ENCODE measurements at places on chromosomes 2 and 18.

DNA sequence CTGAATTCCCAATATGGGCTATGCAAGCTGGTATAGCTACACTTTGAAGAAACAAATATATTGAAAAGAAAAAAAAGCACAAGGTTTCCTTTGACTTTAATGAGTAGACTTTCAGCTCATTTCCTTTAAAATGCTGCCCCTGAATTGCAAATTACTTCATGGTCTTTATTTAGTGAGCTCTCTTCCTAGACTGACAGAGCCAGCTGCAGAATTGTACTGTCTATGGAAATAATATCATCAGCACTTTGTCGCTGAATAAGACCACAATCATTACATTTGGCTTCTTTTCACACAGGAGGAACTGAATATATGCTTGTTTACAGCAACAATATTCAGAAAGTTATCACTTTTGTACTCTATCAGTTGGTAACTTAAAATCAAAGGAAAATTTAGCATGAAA, 41.7 kb downstream of the ARL5A start:
- no peak for DNase-seq

DNA sequence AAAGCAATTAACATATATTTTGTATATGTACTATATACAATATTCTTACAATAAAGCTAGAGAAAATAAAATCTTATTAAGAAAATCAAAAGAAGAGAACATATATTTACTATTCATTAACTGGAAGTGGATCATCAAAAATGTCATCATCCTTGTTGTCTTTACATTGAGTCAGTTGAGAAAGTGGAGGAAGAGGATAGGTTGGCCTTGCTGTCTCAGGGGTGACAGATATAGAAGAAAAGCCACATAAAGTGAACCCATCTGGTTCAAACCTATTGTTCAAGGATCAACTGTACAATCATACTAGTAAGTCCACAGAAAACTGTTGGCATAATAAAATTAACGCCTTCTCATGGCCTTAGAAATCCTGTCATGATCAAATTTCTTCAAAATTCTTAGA, 26.6 kb downstream of the SESTD1 start:
- DNase-seq, result no peak

GRCh38 chr2:156818944-156819343, 382.8 kb downstream of the GPD2 start:
- no peak for DNase-seq

- no peak for DNase-seq
Measured at GRCh38 chr2:27701676-27702075, 38.0 kb downstream of the SLC4A1AP start.

DNA sequence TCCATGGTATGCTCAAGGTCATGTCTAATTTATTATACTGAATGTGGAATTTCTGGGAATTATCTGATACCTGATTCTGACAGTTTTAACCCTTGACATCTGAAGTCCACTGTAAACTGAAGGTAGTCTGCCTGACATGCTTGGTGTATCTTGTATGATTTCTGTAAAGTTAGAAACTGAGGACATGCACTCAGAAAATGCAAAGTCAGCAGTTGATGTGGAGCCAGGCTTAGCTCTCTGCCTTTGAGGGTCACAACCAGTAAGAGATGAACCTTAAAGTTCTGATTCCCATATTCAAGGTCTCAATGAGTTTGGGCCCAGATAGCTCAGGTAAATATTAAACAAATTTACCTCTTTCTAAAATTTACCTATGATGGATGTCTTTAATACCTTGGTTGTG, 12.3 kb upstream of the CTLA4 start:
- DNase-seq, result no peak

DNA sequence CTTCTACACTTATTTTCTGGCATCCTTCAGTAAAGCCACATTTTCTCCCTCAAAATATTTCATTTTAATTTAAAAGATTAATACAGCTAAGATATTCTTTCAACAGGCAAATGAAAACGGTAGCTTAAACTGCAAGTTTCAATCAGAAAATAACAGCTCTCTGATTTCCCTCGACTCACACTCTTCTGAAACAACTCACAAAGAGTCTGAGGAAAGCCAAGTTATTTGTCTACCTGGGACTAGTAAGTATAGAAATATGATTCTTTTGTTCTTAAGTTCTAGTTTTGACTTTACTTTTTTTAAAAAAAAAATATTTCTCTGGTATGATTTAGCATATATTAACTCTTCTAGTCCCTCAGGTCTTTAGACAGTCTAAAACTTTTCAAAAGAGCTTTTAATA, 27.2 kb downstream of the CEP192 start:
- DNase-seq, result no peak

DNA sequence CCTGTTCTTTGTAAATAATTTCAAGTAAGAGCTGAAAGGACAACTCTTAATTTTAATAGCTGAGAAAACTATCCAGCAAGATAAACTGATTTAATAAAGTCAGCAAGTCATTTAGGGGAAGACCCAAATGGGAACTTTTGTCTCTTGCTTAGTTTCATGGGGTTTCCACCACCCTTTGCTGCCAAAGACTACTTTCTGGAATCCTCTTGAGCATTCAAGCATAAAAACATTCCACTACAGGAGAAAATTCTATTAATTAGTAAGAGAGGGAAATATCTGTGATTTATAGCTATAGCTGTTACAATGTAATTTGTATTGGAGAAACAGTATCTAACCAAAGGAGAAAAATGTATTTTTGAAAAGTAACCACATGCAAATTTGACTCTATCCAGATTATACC, 20.6 kb downstream of the EFEMP1 start:
- DNase-seq, result no peak

- no peak for DNase-seq
Measured at GRCh38 chr2:237022533-237022932, 63.2 kb upstream of the COPS8 start.

GRCh38 chr2:183919926-183920325, 678.4 kb upstream of the ZNF804A start:
- DNase-seq, result no peak

GRCh38 chr2:199875400-199875799, 24.4 kb upstream of the FTCDNL1 start:
- no peak for DNase-seq

- no peak for DNase-seq
Measured at GRCh38 chr2:11562011-11562410, 28.2 kb downstream of the GREB1 start.

- DNase-seq, result no peak
Measured at GRCh38 chr2:8611700-8612099, 70.2 kb upstream of the ID2 start.

DNA sequence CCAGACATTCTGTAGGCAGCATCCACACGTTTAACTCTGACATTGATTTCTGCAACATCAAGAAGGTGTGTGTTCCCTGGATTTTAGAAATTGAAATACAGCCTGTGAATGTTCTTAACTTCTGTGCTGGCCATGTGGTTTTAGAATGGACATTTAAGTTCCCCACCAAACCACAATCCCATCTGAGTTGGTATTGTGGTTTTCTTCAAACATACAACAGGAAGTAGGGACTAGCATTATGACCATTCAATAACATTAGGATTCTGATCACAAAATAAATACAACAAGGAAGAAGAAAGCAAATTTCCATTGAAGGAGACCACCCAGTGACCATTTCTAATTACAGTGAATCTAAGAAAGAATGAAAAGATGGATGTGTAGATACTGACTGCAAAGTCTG, 51.2 kb downstream of the MAP3K20 start:
- DNase-seq, result no peak

DNA sequence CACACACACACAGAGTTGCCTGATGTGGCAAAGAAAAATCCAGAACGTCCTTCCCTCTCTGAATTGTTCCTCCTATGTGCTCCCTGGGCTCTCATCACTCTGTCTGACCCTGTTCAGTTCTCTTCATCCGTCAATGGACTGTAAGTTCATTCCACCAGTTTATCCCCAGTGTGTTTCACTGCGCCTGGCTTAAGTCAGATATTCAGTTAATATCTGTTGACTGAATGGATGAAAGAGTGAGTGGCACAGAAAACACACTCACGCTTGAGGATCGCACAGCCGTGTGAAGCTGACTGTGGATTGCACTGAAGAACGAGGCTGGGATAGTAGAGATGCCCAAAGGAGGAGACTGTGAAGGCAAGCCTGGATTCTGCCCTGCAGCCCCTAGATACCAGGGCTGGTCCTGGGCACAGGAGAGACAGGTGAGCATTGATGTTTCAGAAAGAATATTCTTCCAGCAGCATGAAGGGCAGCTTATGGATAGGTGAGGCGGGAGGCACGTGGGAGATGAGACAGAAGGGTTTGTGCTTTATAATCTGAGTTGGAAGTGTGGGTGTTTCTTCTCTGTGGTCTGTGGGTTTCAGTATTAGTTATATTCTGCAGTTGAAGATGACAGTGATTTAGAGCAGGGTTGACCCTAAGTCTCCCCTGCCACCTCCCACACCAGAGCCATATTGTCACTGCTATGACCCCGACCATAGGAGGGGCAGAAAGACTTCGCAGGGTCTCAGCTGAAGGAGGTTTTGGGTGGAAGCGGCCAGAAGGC, 129.9 kb downstream of the SOCS6 start:
- DNase-seq, result no peak

- no peak for DNase-seq
Measured at GRCh38 chr18:76846217-76846616, 23.9 kb downstream of the ZNF236 start.

GRCh38 chr2:100513650-100514049, 43.4 kb downstream of the NMS start:
- DNase-seq, result no peak

DNA sequence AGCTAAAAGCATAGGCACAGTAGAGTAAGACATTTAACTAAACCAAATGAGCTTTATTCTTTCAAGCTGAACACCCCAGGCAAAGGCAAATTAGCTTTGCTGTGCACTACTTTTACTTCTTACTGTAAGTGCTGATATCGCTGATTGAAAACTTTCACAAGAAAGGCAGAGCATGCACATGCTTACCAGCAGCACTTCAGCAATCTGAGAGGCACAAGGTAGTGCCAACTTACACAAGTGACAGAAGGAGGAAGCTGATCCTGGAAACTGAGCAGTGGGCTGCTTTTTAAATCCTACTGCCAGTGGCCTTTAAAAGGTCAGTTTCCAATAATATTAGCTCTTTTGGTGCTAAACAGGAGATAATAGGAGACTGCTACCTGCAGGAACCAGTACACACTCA, 43.9 kb downstream of the LANCL1 start:
- DNase-seq, result no peak
